ENCODE measurements at places on chromosomes 4 and X.
A peak's percentile ranks its signal among the peaks of the same experiment; 100 is the strongest.

DNA sequence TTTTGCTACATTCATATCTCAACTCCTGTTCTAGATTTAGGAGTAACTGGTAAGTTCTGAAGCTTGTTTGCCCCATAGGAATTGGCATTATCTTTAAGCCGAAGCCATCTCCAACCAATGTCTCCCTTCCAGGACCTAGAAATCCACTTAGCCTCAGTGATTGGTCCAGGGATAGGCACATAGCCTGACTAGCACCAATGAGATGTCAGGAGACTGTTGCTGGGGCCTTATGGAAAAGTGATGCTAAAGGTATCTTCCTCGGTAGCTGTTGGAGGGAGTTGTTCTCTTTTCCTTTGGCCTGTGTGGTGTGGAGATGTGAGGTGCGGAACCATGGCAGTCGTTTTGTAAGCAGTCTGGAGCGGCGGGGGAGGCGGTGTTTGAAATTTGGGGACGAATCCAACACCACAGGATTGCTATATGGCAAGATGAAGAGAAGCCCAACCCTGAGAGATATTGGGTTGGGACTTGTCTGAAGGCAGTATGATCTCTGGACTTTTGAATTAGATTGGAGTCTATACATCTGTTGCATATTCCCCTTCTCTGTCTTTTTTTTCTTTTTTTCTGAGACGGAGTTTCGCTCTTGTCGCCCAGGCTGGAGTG is 109.8 kb upstream of the ATP6AP2 start:
- peak; percentile 16 for DNase-seq

DNA sequence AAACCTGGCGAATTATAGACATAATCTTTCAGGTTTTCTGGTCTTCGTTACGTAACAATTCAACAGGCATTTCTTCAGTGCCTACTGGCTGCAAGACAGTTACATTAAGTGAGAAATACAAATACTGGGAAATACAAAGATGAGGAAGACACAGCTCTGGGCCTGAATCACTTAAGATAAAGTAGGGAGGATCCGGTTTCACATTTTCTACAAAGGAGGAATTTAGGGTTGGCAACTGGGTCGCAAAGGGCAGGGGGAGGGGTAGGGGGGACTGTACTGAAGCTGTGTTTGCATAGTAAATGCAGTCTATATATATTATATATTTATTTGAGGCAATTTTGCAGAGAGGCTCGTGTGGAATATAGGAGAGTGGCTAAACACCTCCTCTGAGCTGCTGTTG is 107.4 kb downstream of the MAML3 start:
- no peak for DNase-seq

DNA sequence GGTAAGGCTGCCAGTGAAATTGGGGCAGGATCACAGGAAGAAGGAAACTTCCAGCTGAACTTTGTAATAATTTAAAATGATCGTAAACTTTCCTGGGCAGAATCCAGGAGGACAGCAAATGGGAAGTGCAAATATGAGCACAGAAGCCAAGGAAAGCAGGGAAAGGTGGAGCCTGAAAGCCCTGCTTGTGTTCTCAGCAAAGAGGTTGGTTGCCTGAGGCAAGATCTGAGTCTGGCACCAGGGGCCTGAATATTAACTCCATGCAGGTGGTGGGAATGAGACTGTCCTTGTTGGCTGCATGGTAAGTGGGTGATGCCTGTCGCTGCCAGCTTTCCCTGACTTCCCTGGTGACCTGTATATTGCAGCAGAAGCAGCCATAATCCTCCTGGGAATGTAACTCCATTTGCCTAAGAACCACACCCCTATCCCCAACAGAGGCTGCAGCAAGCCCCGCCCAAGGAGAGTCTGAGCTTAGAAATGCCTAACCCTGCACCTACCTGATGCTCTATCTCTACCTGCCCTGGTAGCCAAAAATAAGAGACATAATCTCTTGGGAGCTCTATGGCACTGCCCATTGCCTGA is 132.0 kb upstream of the HDX start:
- no peak for DNase-seq

GRCh38 chrX:104112326-104112951 is at the start of gene ZCCHC18:
TSS of gene ZCCHC18 (plus strand) at chrX:104112523. CDS start at chrX:104114112, 1,589 bp downstream.
- peak; percentile 13 for DNase-seq

GRCh38 chr4:26268246-26268645 is 52.6 kb upstream of the RBPJ start:
- DNase-seq, result no peak

DNA sequence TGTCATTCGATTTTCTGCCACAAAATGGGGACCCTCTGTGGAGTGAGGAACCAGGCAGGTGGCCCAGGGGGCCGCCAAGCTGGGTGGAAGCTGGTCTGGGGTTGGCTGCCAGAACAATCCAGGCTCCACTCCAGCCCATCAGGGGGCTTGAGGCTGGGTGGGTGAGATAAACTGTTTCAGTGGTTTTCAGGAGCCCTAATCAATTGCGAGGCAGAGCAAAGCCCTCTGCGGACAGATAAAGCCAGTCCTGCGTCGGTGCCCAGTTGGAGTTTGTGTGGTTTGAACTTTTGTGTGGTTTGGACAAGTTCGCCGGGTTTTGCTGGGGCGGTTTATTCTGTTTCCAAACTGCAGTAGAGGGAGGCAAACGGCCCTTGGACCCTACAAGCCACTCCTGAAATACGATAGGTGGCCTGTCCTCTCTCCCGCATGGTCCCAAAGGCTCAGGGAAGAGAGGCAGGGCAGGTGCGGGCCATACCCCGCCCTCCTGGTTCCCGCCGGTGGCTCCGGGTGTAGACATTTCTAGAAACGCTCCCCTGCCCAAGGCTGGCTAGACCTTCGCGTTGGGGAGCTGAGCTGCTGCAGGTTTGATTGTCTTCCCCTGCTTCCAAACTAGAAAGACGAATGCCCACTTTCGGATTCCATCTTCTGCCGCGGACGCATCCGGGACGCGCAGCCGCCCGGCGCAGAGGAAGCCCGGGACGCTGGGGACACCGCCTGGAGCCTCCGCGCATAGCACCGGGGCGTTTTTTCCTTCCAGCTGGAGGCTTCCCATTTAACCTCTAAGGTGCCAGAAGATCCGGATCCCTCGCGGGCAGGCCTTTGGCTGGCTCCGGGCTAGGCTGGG is 169.0 kb upstream of the BCOR start:
- peak; percentile 44 for DNase-seq

- DNase-seq, result no peak
Measured at GRCh38 chr4:176309046-176309445, 10.7 kb upstream of the SPCS3 start.

DNA sequence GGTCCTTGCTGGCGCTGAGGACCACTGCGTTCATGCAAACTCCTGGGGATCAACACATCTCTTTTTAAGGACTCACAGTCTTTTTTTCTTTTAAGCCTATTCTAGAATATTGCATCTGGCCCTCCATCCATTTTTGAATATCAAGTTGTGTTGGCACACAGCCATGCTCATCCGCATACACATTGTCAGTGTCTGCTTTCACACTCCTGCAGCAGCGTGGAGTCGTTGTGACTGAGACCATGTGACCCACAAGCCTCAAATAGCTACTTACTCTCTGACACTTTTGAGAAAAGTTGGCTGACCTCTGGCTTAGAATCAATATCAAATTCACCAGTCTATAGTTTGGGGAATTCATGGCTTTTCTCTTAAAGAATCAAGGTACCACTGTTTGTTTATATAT is 191.8 kb upstream of the S100G start:
- no peak for DNase-seq

DNA sequence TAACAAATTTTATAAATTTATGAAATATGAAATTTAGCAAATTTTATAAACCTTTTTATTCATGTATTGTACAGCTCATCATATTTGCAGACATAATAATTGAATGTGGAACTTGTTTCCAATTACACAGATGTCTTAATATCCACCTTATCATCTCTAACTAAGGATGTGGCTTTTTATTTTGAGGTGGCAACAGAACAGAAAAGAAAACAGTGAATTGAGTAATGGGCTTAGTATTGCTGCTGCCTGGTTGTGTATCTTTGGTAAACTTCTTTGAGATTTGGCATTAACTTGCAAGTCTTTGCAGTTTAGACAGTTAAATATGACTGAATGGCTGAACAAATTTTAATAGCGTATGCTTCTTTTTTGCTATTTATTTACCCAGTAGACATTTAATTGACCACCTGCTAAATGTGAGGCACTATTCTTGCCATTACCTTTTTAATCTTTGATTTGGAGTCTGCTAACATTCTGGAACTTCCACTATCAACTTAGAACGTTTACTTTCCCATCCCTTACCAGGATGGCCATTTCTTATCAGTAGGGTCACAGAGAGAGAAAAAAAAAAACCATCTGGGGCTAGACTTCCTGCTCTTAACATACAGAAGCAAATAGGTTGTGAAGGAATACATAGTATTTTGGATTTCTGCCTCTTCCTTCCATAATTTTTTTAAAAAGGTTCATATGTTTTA is 44.8 kb downstream of the CLCN3 start:
- no peak for DNase-seq

- DNase-seq, result peak; percentile 71
Measured at GRCh38 chr4:41934514-41934900, 722 bp upstream of the TMEM33 start.

DNA sequence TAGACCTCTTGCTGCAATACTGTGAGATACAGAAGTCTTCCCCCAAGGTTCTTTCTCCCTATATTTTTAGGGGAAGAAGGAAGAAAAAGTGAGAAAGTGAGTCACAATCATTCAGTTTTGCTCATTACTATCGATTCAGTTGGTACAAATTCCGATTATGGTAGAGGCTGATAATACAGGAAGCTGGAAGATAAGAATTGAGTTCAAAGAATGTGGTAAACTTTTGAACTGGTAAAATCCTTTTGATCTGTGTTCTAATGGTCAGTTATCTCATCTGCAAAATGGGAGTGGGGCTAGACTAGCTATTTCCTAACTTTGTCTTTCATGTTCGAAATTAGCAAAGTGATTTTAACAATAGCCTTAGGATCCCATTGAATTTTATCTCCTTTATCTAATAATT is 101.4 kb upstream of the FAT1 start:
- DNase-seq, result no peak

DNA sequence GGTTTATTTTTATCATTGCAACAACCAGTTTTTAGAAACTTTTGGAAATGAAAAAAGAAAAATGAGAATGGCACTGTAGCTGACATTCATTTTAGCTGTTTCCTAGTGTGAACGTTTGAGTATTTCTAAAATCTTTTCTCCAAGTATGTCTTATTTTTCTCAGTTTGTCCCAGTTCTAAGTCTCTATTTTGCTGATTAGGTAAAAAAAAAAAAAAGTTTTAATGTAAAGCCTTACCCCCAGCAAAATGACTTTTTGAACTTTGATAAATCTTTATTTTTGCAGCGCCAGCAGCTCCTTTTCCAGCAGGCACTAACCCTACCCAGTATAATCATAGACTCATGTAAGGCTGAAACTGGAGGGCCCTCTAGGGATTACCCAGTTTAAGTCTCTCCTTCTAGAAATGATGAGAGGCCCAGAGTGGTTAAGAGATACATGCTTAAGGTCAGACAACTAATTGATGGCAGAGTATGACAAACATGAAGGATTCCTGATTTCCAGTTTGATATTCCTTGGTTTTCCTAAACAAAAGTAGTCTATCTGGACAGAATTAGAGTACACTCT is 84.3 kb upstream of the SLC4A4 start:
- no peak for DNase-seq

DNA sequence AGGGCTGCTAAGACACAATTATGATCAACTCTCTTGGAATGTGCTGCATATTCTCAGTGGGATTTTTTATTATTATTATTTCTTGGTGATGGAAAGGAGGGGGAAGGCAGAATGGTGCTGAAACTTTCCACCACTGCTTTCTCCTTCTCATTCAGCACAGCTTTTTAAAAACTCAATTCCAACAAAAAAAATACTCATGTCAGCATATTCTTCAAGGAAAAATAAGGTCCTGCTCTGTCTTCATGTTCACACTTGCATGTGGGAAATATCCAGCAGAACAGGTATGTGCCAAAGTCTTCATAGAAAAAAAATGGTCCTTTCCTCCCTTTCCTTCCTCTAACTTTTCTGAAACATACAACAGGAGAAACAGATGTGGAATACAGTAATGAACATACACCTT is 144.0 kb upstream of the ADAMTS3 start:
- no peak for DNase-seq
